ENCODE measurements at places on chromosomes 5 and 9. TPM values are rescaled to one million over a fixed set of nuclear protein-coding genes. Genes with fewer than 3 reads are reported as not detected.

DNA sequence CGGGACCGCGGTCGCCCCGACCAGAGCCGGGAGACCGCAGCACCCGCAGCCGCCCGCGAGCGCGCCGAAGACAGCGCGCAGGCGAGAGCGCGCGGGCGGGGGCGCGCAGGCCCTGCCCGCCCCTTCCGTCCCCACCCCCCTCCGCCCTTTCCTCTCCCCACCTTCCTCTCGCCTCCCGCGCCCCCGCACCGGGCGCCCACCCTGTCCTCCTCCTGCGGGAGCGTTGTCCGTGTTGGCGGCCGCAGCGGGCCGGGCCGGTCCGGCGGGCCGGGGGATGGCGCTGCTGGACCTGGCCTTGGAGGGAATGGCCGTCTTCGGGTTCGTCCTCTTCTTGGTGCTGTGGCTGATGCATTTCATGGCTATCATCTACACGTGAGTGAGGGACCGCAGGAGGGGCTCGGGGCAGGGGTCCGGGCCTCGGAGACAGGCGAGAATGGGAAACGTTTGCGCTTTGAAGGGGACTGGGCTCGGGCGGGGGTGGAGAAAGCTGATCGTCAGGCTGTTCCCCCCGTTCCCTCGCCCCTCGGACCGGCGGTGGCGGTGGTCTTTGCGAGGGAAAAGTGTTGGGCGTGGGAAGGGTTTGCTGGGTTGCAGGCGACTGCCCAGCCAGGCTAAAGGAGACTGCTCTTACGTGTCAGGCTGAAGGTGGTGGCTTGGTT lies 457 bp downstream of the UGCG start:
- H3K4me1 ChIP-seq: no peaks in the 10 kb centered on the region
- peak overlapping the region; percentile 84 for H3K4me3 ChIP-seq
- peak; percentile 91 for DNase-seq
- H3K36me3 ChIP-seq: no peaks in the 10 kb centered on the region

DNA sequence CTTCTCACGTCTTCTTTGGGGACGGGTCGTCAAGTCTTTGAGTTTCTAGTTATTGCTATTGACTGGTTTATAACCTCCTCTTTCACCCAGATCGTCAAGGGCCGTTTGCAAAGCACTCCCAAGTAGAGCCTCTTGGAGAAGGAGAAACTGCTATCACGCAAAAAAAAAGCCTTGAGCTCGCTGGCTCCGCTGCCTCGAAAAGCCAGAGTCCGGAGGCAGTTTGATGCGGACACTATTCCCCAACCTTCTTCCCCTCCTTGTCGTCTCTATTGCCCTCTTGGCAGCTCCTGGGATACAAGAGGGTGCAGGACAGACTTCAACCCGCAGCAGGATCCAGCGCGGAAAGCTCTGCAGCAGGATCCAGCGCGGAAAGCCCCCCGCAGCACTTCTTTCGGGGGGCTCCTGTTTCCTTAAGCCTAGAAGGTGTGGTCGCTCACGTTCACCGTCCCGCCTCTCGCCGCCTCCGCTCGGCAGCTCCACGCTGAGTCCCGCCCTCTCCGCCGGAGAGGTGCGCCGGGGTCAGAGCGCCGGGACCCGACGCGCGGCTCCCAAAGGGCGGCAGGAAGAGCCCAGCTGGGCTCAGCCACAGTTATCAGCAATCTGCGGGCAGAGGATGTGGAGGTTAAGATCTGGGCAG lies at the start of gene PCDHAC1:
Gene PCDHAC1 (plus strand): TSS at position 494 of the 637 bp plus-strand sequence. CDS start 594 bp downstream, outside the sequence.
- no peak within 1 kb of the TSS for H3K27ac ChIP-seq
- no peaks in the 10 kb centered on the region for H3K36me3 ChIP-seq
- peak within 1 kb of the TSS; percentile 47 for H3K4me3 ChIP-seq

- H3K36me3 ChIP-seq: no peaks in the 10 kb centered on the region
- H3K27me3 ChIP-seq: peaks cover 16% of the 10 kb centered on the region
- DNase-seq: peak; percentile 62
These were observed 321.6 kb downstream of the CEMIP2 start for GRCh38 chr9:71446473-71447411.

- no peak for DNase-seq
- no peaks in the 10 kb centered on the region for H3K27me3 ChIP-seq
- H3K27ac ChIP-seq: no peak overlapping the region
- H3K36me3 ChIP-seq: peaks cover 12% of the 10 kb centered on the region
- H3K4me3 ChIP-seq: no peak overlapping the region
These were observed 35.1 kb downstream of the FAM13B start for GRCh38 chr5:137997726-137998213.

DNA sequence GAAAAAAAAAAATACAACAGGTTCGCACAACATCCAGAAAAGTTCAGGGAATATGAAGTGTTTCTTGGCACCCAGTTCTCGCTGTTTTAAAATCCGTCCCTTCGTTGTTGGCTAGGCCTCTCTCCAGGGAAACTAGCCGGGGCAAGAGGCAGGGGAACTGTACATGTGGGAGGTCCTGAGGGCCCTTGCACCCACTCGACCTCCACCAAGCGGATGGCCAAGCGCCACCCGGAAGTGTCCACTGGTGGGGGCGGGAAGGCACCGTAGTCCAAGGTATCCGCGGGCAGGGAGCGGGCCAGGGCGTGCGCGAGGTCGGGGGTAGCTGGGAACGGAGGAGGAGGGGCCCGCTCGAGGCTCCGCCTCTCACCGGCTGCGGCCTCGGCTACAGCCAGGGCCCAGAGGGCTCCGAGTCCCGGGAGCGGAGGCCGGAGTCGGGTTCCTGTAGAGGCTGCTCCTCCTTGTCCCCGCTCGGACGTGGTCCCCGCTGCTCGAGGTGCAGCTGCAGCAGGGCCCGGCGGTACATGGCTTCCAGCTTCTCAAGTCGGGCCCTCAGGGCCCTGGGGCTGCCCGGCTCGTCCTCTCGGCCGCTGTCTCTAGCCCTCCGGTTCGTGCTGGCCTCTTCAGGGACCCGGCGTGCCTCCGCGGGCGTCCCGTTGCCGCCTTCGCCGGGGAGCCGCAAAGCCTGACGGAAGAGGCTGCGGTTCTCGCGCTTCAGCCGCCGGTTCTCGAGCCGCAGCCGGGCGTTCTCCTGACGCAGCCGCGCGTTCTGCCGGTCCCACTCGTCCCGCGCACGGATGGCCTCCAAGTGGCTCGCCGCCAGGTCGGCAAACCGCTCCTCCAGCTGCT lies 720 bp downstream of the TUSC1 start:
- H3K36me3 ChIP-seq: no peaks in the 10 kb centered on the region
- no peaks in the 10 kb centered on the region for H3K27me3 ChIP-seq
- peak overlapping the region; percentile 79 for H3K4me3 ChIP-seq
- peaks cover 9% of the 10 kb centered on the region for H3K4me1 ChIP-seq

- H3K4me3 ChIP-seq: peak overlapping the region; percentile 83
- peaks cover 13% of the 10 kb centered on the region for H3K36me3 ChIP-seq
- no peaks in the 10 kb centered on the region for H3K27me3 ChIP-seq
- peaks cover 15% of the 10 kb centered on the region for H3K4me1 ChIP-seq
- DNase-seq: no peak
- H3K27ac ChIP-seq: no peak overlapping the region
These were observed 1.6 kb downstream of the SET start for GRCh38 chr9:128690684-128691034.

The MELK gene
- total RNA-seq: 11.5 TPM

GRCh38 chr5:132775476-132775961 lies 1.5 kb downstream of the SEPTIN8 start:
- peaks cover 9% of the 10 kb centered on the region for H3K36me3 ChIP-seq
- H3K4me1 ChIP-seq: peaks cover 67% of the 10 kb centered on the region
- H3K27me3 ChIP-seq: no peaks in the 10 kb centered on the region
- H3K27ac ChIP-seq: no peak overlapping the region
- no peak for DNase-seq
- H3K4me3 ChIP-seq: peak overlapping the region; percentile 72
